ENCODE measurements at places on chromosomes 5 and 9. TPM values are rescaled to one million over a fixed set of nuclear protein-coding genes. Genes with fewer than 3 reads are reported as not detected.
A peak's percentile ranks its signal among the peaks of the same experiment; 100 is the strongest.

DNA sequence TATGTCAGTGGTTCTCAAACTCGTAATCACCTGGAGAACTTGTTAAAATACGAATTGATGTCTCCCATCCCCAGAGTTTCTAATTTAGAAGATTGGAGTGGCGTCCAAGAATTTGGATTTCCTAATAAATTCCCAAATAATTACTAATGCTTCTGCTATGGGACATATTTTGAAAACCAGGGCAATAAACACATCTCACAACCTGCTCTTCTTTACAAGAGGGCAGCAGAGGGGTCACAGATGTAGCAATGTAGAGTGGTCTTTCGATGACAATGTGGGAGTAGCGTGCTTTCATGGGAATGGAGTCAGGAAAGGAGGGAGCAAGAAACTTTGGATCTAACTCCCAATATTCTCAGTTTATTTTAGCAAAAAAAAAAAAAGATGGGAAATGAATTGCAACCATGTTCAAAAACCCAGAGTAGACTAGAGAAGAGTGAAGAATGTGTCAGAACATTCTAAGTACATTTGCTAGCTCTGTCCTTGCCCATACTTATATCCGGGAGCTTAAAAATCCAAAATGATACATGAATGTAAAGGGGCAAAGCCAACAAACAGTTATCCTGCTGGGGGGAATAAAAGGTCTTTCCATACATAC is 33.8 kb upstream of the ALDH1A1 start:
- H3K36me3 ChIP-seq = no peaks in the 10 kb centered on the region
- DNase-seq = no peak
- peak overlapping the region; percentile 94 for H3K27ac ChIP-seq
- no peaks in the 10 kb centered on the region for H3K27me3 ChIP-seq
- no peak overlapping the region for H3K4me3 ChIP-seq
- peaks cover 16% of the 10 kb centered on the region for H3K4me1 ChIP-seq

GRCh38 chr5:150329881-150330876 is 27.3 kb upstream of the TCOF1 start:
- no peak for DNase-seq
- no peak overlapping the region for H3K27ac ChIP-seq
- H3K4me1 ChIP-seq = no peaks in the 10 kb centered on the region
- no peak overlapping the region for H3K4me3 ChIP-seq
- H3K36me3 ChIP-seq = no peaks in the 10 kb centered on the region

Gene LCN10
- not detected for total RNA-seq

DNA sequence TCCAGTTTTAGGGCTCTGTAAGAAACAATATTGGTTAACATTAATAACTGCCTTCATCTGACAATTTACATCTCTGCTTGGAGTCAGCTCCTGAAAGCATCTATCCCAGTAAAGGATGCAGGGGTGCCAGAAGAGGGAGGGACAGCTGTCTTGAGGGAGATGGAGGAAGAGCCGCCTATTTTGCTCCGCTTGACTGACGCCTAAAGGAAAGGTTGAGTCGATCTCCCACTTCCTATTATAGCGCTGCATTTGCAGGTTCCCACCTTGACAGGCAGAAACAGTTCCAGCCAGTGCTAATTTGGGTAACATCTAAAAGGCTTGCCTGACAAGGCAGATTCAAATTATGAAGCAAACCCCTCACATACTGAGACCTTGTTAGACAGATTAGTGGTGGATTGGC is 374.6 kb downstream of the SPATA31D1 start:
- H3K27me3 ChIP-seq = no peaks in the 10 kb centered on the region
- H3K4me1 ChIP-seq = no peaks in the 10 kb centered on the region
- H3K4me3 ChIP-seq = no peak overlapping the region
- H3K36me3 ChIP-seq = no peaks in the 10 kb centered on the region
- no peak for DNase-seq

DNA sequence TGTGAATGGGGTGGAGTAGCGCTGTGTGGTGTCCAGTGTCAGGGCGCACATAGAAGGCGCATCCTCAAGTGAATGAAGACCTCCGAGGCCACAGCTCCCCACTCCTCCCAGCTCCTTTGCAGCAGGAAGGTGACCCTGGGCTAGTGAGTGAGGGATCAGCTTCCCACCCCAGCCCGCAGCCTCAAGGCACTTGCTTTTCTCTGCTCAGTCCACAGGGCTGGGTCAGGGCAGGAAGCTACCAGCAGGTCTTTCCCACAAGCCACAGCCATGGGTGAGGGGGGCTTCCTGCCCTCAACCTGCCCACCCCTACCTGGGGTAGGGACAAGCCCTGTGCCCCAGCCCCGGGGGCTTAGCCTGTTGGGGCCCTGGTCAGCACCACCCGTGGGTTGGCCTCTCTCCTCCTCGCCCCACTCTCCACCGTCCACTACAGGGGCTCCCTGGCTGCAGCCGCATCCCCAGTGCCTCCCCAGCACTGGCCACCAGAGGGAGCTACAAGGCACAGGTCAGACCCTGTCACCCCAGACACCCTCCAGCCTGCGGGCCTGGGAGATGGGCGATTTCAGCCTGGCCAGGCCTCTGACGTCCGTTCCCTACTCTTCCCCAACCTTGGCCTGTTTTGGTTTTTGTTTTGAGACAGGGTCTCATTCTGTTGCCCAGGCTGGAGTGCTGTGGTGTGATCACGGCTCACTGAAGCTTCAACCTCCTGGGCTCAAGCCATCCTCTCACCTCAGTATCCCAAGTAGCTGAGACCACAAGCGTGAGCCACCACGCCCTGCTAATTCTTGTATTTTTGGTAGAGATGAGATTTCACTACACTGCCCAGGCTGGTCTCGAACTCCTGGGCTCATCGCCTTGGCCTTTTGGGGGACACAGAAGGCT is 1.3 kb upstream of the ABCA2 start:
- peak; percentile 59 for DNase-seq
- no peak overlapping the region for H3K27ac ChIP-seq
- H3K4me1 ChIP-seq = peaks cover 12% of the 10 kb centered on the region
- H3K27me3 ChIP-seq = no peaks in the 10 kb centered on the region
- H3K36me3 ChIP-seq = no peaks in the 10 kb centered on the region

- H3K4me1 ChIP-seq = no peaks in the 10 kb centered on the region
- H3K36me3 ChIP-seq = no peaks in the 10 kb centered on the region
- H3K4me3 ChIP-seq = no peak overlapping the region
- H3K27me3 ChIP-seq = no peaks in the 10 kb centered on the region
- no peak for DNase-seq
Measured at GRCh38 chr9:125683486-125683885, 23.5 kb downstream of the MAPKAP1 start.

DNA sequence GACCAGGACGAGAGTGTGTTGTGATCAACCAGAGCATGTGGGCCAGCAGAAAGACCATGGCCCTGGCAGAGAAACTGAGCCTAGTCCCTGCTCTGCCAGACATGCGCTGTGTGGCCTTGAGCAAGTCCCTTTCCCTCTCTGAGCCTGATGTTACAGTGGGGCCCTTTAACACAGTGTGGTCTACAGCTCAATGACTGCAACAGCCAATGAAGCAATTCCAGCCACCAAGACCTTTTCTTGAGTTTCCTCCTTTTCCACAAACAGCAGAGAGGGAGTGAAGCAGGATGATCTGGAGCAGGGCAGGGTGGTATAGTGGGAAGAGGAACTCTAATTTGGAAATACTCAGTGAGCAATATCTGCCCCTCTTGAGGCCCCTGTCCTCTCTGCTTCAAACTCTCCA is 25.8 kb upstream of the ARSI start:
- H3K36me3 ChIP-seq = no peaks in the 10 kb centered on the region
- H3K27ac ChIP-seq = no peak overlapping the region
- no peak overlapping the region for H3K4me3 ChIP-seq
- no peak for DNase-seq

Gene CCDC187
- not detected for total RNA-seq

DNA sequence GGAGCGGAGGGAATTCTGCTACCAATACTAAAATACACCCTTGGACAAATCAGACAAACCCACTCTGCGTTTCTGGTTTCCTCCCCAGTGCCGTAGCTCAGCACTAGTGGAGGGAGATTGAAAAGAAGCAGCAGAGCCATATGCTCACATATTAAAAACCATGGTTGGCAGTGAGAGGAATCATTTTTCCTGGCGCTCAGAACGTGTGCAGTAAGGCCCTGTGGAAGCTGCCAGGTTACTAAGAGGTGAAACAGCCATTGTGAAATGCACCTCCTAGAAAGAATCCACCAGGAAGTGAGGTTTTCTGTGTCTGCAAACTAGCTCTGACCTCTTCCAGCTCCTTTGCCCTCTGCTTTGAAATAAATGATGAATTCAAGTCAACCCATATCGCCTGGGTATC is 177.2 kb downstream of the ERCC6L2 start:
- no peaks in the 10 kb centered on the region for H3K4me1 ChIP-seq
- H3K36me3 ChIP-seq = no peaks in the 10 kb centered on the region
- H3K27me3 ChIP-seq = no peaks in the 10 kb centered on the region
- H3K27ac ChIP-seq = no peak overlapping the region

Gene ARL14EPL
- 0.58 TPM for total RNA-seq

Gene PIGO
- total RNA-seq = 23.5 TPM

DNA sequence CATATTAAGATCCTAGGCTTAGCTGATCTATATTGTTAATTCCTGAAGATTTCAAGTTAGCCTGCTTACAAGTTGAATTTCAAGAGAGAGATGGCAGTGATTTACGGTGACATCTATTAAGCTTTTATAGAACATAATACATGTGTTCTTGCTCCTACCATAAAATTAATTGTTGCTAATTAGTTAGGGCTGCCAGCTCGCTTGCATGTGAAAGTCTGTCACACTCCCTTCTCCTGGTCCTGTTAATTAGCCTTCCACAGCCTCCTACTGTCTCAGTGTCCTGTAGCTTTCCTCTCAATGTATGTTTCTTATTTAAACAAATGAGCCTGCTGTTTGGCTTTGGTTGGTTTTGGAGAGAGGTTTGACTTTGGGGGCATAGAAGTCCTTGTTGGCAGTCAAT is 247.2 kb downstream of the NTRK2 start:
- no peak for DNase-seq
- H3K27ac ChIP-seq = no peak overlapping the region
- H3K4me3 ChIP-seq = no peak overlapping the region
- H3K4me1 ChIP-seq = no peaks in the 10 kb centered on the region
- no peaks in the 10 kb centered on the region for H3K36me3 ChIP-seq

Gene TNC
- not detected for total RNA-seq

Data from endothelial cell of umbilical vein (primary cell).